ENCODE measurements at places on chromosomes 13 and 19.

DNA sequence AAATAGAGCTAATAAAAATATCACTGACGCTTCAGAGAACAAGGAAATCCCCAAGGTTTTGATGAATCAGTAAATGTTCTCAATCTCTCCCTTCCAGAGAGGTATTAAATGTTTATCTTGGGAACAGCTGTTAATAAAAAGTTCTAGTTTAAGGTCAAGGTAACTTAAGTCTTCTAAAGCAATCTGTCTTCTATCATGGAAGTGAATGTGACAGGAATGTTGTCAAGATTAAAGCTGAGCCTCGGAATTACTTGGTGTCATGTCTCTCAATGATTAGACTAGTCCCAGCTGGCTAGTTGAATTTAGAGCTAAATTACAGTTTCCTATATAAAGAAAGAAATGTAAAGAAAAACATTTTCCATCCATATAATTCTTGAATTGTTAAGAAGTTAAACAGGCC, 23.4 kb downstream of the ESD start:
- no peak for DNase-seq

GRCh38 chr19:29677001-29677817, 11.9 kb downstream of the PLEKHF1 start:
- no peak for DNase-seq

GRCh38 chr13:114108894-114109293, 23.5 kb downstream of the RASA3 start:
- no peak for DNase-seq

DNA sequence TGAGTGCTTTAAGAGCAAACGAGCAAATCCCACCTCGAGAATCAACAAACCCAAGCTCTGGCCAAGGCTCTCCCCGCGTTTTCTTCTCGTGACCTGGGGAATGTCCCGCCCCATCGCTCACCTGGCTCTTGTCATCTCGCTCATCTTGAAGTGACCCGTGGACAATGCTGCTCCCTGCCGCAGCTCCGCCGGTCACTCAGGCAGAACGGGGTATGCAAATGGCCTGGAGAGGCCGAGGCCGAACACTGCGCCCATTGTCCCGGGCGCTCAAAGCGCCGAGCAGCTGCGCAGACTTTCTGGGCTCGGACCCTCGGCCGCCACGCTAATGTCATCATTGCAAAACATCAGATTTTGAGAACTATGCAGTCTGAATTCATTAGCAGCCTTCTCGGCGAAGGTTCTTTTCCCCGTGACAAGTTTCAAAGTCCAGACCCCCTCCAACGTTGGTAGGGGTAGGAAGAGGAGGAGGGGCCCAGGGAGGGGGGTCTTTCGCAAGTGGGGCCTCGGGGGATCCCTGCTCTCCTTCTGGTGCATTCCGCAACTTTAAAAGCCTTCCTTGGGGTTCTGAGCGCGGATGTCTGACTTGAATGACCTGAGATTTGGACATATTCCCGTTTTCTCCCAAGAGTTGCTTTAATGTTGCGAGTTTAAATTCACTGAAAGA, 39.7 kb downstream of the SOX1 start:
- no peak for DNase-seq

GRCh38 chr19:16013851-16014840, 62.1 kb upstream of the TPM4 start:
- no peak for DNase-seq

DNA sequence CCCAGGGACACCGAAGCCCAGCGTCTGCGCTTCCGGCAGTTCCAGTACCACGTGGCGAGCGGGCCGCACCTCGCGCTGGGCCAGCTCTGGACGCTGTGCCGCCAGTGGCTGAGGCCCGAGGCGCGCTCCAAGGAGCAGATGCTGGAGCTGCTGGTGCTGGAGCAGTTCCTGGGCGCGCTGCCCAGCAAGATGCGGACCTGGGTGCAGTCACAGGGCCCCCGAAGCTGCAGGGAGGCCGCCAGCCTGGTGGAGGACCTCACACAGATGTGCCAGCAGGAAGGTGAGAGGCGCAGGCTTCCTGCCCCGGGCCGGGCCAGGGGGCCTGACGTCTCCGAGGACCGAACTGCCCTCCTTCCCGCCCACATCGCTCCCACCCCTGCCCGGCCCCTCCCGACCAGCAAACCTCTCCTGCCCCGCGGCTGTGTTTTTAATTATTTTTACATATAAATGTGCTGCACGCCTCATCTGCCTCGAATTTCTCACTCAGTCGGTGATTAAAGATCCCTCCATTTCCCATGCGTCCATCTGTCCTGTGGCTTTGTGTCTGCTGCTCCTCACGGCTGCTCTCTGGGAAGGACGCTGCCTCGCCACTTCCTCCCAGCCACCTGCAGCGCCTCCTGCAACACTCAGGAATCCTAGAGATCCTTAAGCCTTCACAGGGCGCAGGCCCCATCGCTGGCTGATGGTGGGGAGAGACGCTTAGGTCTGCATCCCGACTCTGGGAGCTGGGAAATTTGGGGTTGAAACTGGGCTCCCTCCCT, 4.3 kb downstream of the ZSCAN1 start:
- DNase-seq, result no peak

GRCh38 chr19:48363810-48364597, at the start of the genes SYNGR4 and TMEM143:
Gene SYNGR4 (plus strand): TSS chr19:48364367. CDS start chr19:48365843, 1,476 bp downstream.
Gene TMEM143 (minus strand): TSS chr19:48363940. CDS start chr19:48363920, 20 bp downstream.
- peak; percentile 99 for DNase-seq

DNA sequence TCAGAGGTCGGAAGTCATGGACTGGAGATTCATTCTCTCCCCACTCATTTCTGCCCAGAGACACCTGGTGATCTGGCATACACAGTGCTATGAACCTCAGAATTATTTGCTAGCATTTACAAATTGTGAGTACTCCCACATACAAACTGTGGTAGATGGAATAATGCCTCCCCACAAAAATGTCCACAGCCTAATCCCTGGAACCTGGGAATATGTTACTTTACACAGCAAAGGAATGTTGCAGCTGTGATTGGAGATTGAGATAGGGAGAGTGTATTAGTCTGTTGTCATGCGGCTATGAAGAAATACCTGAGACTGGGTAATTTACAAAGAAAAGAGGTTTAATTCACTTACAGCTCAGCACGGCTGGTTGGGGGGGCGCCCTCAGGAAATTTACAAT, 3.1 kb upstream of the UQCRFS1 start:
- DNase-seq, result no peak

DNA sequence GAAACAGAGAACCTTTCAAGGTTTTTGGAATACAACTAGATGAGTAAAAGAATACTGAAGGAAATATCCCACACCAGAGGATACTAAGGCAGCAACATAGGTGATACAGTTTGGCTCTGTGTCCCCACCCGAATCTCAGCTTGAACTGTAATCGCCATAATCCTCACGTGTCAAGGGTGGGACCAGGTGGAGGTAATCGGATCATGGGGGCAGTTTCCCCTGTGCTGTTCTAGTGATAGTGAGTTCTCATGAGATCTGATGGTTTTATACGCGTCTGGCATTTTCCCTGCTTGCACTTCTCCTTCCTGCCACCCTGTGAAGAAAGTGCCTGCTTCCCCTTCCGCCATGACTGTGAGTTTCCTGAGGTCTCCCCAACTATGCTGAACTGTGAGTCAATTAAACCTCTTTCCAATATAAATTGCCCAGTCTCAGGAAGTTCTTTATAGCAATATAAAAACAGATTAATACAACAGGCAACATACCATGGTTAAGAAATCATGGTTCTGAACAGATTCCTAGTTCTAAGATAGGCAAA, 97.0 kb downstream of the ABCC4 start:
- no peak for DNase-seq

DNA sequence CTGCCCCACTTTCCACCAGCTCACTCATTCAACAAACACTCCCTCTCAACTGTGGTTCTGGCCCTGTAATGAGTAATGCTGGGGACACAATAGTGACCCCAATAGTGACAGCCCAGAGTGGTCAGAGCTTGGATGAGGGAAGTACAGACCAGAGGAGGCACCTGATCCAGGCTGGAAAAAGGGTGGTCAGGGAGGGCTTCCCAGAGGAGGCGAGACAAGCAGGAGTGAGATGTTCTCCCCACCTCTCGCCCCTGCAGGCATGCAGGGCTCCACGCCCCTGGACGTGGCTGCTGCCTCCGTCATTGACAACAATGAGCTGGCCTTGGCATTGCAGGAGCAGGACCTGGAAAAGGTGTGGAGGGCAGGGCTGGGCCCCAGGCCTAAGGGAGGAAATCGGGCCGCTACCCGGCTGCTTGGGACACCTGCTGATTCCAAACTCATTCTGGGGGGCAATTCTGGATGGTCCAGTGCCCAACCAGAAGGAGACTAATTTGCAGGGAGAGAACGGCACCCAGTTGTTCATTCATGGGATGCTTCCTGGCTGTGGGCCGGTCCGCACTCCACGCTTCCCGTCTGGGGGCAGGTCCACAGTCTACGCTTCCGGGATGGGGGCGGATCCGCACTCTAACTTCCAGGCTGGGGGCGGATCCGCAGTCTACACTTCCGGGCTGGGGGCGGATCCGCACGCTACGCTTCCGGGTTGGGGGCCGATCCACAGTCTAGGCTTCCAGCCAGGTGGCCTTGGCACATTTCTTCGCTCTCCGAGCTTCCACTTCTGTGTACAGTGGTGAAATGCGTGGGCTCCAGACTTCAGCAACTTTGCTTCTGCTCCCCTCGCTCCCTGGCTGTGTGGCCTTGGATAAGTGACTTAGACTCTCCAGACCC, 63.4 kb downstream of the RYR1 start:
- no peak for DNase-seq

DNA sequence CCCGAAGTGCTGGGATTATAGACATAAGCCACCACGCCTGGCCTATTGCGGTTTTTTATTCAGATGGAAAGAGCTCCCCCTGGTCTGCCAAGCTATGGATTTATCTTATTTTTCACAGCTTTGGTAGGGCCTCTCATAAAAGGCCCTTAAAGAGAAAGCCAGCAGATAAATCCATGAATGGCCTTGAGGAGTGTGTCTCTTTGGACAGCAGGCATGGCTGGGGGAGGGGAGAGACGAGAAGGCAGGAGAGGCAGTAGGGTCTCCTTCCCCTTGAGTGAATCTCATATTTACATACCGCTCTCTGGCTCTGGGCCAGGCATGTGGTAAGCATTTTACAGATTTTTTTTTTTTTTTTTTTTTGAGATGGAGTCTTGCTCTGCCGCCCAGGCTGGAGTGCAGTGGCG, 25.2 kb downstream of the MARK4 start:
- DNase-seq, result no peak

DNA sequence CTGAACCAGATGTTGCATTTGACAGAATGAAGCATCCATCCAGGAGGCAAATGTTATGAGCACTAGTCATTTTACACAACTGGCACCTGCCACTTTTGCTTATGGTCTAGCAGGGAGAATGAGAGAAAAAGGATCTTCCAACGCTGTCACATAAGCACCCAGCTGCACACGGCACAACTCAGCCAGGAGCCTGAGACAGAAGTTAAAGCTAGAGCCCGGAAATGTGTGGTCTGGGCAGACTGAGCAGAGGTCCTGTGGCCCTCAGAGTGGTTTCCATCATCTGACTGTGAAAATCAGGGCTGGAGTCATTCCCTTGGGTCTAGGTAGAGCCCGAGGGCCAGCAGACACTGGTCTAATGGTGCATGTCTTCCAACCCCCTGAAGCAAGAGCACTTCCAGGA, 78.4 kb upstream of the XPO4 start:
- DNase-seq, result no peak

DNA sequence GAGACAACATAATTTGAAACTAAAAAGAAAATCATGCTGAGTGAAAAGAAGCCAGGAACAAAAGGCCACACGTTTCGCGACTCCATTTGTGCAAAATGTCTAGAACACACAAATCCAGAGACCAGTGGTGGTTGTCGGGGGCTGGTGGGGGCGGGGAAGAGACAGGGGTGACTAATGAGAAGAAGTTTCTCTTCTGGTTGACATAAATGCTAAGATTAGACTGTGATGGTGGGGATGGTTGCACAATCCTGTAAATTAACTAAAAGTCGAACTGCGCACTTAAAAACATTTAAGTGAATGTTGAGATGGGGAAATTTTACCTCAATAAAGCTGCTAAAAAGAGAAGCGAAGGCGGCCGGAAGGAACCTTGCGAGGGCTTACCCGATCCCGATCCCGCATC, 7.1 kb downstream of the AKAP8 start:
- no peak for DNase-seq

- DNase-seq, result no peak
Measured at GRCh38 chr19:32837531-32837930, 32.0 kb downstream of the SLC7A9 start.

Data from naive thymus-derived CD8-positive, alpha-beta T cell (primary cell).